Lung microvascular endothelial cell (primary cell): ENCODE measurements at places on chromosomes 1 and 21.

- peak; percentile 54 for DNase-seq
Observed at GRCh38 chr1:181104790-181105133, 16.3 kb downstream of the IER5 start.

- DNase-seq: no peak
Observed at GRCh38 chr1:35315649-35316048, 47.1 kb downstream of the ZMYM4 start.

DNA sequence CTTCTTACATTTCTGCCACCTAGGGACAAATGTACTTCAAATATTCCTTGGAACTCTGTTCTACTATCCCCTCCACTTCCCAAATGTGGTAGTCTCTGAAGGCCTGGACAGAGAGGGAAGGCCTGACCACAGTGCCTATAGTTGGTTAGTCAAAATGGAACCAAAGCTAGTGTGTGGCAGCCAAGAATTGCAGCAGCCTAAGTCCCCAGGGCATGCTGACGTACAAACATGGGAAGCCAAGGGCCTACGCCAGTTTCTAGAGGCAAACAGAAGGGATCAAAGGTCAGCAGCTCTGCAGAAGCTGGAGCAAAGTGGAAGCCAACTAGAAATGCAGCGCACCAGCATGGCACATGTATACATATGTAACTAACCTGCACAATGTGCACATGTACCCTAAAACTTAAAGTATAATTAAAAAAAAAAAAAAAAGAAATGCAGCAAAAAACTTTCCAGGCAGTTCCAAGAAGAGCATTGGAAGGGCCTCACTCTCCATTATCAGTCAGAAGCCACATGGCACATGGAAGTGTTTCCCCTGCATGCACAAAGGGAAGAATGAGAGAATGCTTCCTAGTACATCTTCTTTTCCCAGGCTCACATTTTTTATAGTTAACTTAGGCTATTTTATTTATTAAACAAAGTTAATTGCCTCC is 39.4 kb upstream of the GADD45A start:
- no peak for DNase-seq

DNA sequence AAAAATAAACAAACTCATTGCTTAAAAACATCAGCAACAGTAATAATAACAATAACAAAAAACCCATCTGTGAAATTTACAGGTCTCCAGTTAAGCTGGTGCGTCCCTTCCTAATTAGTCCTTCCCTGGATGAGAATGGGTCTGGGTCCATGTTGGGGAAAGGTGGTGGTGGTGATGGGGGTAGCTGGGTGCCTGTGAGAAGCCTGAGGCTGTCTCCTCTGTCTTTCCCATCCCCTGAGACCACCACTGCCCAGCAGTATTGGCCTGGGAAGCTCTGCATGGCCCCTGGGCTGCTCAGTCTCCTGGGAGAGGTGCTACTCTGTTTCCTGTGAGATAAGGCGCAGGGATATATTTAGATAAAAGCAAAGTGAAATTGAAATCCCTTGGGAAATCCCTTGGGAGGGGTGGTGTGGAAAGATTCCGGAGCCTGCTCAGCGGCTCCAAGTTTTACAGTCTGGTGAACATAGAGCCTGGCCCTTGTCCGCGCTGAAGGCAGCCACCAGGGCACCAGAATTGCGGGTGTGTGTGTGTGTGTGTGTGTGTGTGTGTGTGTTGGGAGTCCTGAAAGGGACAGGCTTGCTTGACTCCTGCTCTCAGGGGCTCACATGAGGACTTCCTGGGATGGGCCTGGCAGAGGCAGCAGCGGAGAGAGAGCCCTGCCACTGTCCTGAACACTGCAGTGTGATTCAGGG is 150.2 kb downstream of the FOXD2 start:
- DNase-seq: no peak

- DNase-seq: peak; percentile 100
Observed at GRCh38 chr21:28992526-28993292, at the start of gene LTN1. TSS of gene LTN1 (minus strand) at chr21:28992877. CDS start at chr21:28992805, 72 bp downstream.

GRCh38 chr1:235199441-235199840 is 38.4 kb upstream of the RBM34 start:
- peak; percentile 60 for DNase-seq

DNA sequence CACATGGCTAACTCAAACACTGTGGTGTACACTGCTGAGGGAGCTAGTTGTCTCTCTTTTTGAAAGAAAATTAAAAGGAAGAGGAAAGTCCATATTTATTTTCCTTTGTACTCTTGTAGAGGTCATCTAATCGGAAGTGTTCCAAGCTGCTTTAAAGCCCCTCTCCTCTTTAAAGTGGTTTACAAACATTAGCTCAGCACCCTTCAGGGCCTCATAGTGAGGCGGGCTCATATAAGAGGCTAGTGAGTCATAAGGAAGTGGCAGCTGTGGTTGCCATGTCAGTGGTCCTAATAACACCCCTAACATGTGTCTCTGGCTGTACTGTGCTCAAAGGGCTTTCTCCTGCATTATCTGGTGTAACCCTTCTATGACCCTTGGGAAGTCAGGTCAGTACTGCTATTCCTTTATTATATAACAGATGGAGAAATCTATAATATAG is 104.4 kb upstream of the SERBP1 start:
- DNase-seq: no peak

- no peak for DNase-seq
Observed at GRCh38 chr1:97505289-97505688, 415.5 kb downstream of the DPYD start.

- no peak for DNase-seq
Observed at GRCh38 chr21:31338908-31339368, 5.1 kb downstream of the TIAM1 start.

DNA sequence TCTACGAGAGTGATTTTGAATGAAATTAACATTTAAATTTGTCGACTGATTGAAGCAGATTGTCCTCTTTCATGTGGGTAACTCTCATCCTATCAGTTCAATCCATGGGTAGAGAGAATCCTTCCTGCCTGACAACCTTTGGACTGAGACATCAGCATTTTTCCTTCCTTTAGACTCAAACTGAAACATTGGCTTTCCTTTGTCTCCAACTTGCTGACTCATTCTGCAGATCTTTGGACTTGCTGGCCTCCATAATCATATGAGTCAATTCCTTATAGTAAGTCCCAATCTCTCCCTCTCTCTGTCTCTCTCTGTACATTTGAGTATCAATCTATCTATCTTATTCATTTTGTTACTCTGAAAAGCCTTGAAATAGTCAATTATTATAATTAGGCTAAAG is 416.7 kb downstream of the LRRIQ3 start:
- no peak for DNase-seq

- no peak for DNase-seq
Observed at GRCh38 chr1:31961536-31961935, 23.4 kb upstream of the PTP4A2 start.
